ENCODE measurements at places on chromosomes 7 and 10.

GRCh38 chr7:151936207-151936606, 20.0 kb upstream of the GALNTL5 start:
- no peak for DNase-seq

DNA sequence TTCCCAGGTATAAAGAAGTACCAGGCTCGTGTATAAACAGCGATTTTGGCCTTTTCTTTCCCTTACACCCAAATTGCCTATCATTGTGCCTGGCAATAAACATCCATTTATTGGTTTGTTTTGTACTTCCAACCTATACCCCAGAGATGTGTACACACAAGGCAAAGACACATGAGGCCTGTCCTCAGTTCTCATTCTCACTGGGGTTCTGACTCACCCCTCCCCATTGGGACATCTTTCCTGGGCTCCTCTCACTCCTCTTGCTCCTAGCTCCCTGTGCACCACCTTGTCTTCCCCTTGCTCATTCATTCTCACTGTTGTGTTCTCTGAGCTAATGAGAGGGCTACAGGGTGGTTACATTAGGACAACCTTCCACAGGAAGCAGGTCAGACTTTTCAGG, 240.7 kb downstream of the ANK3 start:
- no peak for DNase-seq

- no peak for DNase-seq
Measured at GRCh38 chr10:92387289-92387940, 96.4 kb downstream of the MARCHF5 start.

GRCh38 chr10:93225938-93226337, 152.2 kb downstream of the CYP26A1 start:
- no peak for DNase-seq

DNA sequence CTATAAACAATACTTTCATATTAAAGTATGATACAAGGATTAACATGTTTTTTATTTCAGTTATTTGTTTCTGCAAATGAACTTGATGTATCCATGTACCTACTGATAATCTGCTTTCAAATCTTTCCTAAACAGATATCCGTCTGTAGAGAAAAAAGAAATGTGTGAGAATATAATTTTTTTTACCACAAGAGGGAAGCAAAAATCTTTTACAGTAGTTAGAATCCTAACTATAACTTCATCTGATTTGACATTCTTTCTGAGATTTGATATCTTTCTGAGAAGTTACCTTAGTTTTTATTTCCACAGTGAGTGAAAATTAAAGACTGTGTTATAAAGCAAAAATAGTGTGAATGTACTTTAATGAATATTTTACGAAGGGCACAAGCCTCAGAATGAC, 203.9 kb upstream of the PCLO start:
- DNase-seq, result no peak

DNA sequence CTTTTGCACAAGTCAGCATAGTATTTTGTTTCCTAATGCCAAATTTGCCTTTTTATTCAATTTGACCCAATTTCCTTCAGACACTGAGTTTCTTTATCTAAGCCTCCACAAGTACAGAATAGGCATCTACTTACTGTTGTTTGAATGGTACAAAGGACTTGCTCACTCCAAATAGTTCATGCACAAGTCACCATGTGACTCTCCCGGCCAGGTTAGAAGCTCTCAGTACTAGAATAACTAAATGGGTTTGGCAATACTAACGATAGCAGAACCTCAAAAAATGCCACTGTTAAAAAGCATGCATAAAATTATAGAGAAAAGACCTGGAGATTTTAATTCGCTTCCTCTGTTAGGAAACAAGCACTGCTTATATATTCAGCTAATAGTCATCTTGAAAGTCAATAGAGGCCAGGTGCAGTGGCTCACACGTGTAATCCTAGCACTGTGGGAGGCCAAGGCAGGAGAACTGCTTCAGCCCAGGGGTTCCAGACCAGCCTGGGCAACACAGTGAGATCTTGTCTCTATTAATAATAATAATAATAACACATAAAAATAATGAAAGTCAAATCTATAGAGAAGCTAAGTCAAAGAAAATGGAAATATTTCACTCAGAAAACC, 335.8 kb upstream of the MBL2 start:
- DNase-seq, result no peak

DNA sequence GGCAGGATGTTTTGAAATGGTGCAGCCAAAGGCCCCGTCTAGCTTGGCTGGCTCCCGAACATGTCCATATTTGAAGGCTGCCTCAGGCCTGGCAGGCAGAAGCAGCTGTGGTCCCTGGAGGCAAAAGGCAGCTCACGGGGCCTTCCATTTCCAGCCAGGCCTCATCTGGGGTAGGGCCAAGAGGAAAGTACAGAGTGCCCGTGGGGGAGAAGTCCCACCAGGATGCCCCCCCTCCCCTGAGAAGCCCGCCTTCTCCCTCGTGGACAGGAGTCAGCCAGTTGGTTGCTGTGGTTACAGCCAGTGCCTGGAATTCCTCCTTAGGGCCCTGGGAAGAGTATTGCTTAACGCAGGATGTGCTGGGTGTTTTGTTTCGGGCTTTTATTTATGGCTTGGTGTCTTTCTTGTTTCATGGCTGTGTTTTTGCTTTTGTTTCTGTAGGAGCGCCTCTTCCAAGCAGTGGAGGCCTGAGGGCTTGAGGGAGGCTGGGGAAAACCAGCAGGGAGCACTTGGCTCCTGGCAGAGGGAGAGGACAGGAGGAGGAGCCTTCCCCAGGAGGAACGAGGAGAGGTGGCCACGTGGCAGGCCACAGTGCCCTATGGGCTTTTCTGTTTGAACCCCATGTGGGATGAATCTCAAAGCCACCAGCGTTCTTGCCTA, 45.4 kb downstream of the CHST3 start:
- no peak for DNase-seq

DNA sequence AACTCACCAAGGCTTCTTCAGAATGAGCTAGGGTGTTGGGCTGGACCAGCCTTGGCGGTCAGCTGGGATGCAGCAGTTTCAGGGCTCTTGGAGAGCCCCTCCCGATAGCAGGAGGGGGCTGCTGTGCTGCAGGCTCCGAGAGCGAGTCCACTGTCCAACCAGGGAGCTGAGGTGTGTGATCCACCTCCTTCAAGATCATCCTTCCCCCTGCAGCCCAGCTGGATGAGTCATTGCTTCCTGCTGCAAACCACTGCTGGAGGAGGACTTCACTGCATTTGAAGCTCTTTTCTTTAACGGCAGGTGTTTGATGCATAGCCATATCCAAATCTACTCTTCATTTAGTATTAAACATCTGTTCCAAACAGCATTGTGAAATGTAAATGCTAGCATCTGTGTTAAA, 54.2 kb upstream of the EBF3 start:
- DNase-seq, result no peak

DNA sequence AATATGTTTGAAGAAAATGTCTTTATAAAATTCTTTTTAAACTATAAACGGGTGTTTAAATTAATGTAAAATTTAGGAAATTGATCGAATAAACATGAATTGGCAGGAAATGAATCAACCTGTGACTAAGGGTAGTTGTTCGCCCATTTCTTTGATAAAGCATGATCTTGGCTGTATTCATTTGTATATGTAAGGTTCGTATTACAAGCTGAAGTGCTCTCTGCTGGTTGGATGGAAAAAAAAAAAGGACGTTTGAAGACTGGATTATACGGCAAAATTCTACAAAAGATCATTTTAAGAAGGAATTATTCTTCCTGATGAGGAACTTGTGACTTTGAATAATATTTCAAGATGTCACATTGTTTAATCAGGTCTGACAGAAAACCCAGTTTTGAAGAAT, 185.4 kb upstream of the ANK3 start:
- DNase-seq, result no peak

GRCh38 chr10:4062072-4062471, 277.1 kb upstream of the KLF6 start:
- no peak for DNase-seq

DNA sequence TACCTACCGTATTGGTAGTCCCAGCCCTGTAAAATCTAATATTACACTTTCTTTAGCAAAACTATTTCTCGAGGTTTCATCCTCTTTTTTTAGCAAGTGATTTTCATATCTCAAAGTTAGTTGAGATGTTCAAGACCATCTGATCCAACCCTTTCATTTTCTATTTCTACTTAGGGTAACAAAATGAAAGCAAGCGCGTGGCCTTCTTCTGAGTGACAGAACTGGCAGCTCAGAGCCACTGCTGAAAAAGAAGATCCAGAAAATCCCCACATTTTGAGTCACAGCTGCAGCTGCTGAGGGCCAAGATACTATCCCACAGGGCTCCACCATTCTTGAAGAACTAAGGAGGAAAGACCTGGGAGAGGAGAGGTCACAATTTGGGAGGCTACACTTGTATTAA, 24.8 kb upstream of the ZNF800 start:
- no peak for DNase-seq

GRCh38 chr7:14303536-14303935, 314.1 kb upstream of the ETV1 start:
- DNase-seq, result no peak

Measured in stimulated activated CD8-positive, alpha-beta memory T cell treated with anti-CD3 and anti-CD28 coated beads, Interleukin-2, amount 100 ng/mL, for 1 hour (primary cell).